ENCODE measurements at places on chromosomes 3 and 15.
A peak's percentile ranks its signal among the peaks of the same experiment; 100 is the strongest.

- no peak for DNase-seq
Observed at GRCh38 chr15:99764522-99764921, 31.3 kb upstream of the LYSMD4 start.

GRCh38 chr15:53625260-53625659 is 134.2 kb downstream of the WDR72 start:
- no peak for DNase-seq

GRCh38 chr3:114144909-114145688 is 33.8 kb downstream of the DRD3 start:
- no peak for DNase-seq

GRCh38 chr3:32821686-32822296 is 4.0 kb downstream of the TRIM71 start:
- no peak for DNase-seq

GRCh38 chr3:110598847-110599490 is 472.6 kb upstream of the NECTIN3 start:
- DNase-seq, result no peak

- DNase-seq, result peak; percentile 40
Observed at GRCh38 chr3:53166781-53167291, 5.8 kb downstream of the PRKCD start.

DNA sequence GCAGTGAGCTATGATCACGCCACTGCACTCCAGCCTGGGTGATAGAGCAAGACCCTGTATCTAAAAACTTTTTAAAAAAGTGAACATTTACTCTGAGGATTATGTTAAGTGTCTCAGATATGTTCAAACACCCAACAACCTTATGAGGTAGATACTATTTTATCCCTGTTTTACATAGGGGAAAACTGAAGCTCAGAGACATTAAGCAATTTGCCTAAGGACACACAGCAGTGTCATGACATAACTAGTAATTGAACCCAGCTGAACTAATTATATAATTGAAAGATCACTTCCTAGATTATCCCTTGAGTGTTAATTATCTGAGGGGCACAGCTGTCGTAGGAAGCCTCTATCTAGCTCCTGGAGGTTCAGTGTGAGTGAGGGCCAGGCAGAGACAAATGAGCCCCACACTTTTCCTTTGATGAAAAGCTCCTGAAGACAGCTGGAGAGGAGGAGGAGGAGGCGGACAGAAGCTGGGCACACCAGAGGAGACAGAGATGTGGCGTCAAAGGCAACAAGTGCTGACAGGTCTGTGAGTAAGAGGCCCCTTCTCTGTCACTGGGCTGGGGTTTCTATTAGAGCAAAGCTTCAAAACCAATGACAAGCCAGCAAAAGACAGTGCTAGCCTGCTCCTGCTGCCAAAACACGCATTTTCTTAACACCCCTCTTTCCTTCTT is 20.5 kb downstream of the TRH start:
- DNase-seq, result no peak

DNA sequence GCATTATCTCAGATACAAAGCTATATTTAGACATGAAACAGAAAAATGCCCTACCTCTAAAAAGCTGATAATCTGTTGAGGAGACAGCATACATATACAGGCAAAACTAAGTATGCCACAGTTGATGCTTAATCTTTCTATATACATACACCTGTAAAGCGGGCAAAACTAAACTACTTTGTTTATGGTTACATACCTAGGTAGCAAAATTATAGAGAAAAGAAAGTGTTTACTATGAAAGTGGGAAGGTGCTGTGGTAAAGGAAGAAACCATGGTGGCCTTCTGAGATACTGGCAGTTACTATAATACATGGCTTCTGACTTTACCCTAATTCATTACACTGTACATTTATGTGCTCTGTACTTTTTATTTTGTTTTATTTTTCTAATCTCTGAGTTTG is 36.0 kb upstream of the NR1I2 start:
- no peak for DNase-seq

- DNase-seq, result no peak
Observed at GRCh38 chr3:101810022-101810418, 31.0 kb downstream of the NXPE3 start.

DNA sequence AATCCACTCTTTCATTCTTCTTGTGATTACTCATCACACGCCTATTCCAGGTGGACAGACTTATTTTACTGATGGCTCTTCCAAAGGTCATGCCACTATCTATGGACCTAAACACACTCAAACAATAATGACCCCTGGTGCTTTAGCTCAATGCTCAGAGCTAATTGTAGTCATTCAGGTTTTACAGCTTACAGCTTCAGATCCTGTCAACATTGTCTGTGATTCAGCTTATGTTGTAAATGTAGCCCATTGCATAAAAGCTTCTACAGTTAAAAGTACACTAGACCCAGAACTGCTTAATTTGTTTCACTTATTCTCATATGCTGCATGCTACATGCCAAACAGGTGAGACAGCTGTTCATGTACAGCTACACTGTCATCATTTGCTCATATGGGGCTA is 49.2 kb downstream of the LSM3 start:
- DNase-seq, result no peak

- no peak for DNase-seq
Observed at GRCh38 chr15:64096668-64097384, 1.0 kb downstream of the SNX1 start.

- DNase-seq, result no peak
Observed at GRCh38 chr15:25022233-25022632, 67.4 kb downstream of the SNRPN start.
